Dorsolateral prefrontal cortex (tissue), 122 donors: ENCODE measurements at places on chromosomes 2 and 18. TPM values are rescaled to one million over a fixed set of nuclear protein-coding genes. Genes with fewer than 3 reads are reported as not detected.

DNA sequence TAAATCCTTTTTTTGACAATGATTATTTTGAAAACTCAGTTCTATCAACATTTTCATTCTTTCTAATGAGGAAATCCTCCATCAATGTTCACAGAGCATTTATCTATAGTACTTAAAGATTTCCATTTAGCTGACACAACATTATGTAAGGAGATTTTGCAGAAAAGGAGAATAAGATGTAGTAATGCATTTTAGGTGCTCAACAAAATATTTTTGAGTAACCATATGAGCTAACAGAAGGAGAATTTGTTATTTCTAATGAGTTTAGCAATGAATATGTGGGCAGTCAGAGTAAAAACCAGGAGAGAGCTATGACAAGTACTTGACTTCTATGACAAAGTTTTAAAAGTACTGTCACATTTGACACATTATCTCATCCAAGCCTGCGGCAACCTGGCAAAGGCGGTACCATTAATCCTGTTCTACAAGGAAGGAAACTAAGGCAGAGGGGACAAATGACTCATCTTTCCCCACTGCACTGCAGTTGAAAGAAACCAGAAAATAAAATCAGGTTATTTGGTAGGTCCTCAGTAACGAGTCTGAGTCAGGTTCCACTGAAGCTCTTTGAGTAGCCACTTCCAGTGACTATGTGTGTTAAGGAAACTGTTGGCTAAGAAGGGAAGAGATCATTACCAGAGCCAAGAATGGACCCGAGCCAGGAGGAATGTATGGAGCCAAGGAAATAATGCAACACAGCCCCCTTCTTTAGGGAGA is 134.1 kb upstream of the ITGB6 start:
- DNase-seq = no peak

- no peak for DNase-seq
Observed at GRCh38 chr18:70457788-70458187, 168.9 kb downstream of the SOCS6 start.

GRCh38 chr2:150606380-150607060 is 119.1 kb upstream of the RND3 start:
- DNase-seq = no peak

DNA sequence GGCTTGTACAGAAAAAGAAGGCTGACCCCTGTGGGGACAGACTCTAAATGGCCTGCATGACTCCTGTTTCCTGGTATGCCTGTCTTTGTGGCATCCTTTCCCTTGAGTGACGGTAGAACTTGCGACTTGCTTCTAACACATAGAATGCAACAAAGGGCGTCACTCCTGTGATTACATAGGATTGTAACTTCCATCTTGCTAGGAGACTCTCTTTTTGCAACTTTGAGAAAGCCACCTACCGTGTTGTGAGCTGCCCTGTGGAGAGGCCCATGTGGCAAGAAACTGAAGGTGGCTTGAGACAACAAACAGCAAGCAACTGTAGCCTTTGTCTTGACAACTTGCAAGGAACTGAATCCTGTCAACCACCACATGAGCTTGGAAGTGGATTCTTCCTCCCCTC is 46.5 kb downstream of the THNSL2 start:
- no peak for DNase-seq

DNA sequence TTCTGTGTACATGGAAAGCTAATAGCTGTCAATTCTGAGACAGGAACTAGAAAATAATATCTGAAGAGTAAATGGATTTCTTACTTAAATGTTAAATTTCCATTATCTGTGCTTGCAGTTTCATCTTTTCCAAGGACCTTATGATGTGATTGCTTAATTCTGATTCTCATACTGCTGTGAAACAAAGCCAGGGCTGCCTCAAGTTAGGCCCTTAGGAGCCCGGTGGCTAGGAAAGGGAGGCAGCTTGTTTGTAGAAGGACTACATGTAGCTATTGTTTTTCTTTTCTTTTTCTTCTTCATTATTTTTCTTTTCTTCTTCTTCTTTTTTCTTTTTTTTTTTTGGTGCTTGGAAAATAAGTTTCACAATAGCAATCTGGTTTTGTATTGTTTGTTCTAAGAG is 50.5 kb downstream of the XRCC5 start:
- no peak for DNase-seq

Gene C2orf92
- total RNA-seq = 20.9 TPM

Gene POTEI
- not detected for total RNA-seq
